Fibroblast of lung (primary cell): ENCODE measurements at places on chromosomes 1 and 21.

DNA sequence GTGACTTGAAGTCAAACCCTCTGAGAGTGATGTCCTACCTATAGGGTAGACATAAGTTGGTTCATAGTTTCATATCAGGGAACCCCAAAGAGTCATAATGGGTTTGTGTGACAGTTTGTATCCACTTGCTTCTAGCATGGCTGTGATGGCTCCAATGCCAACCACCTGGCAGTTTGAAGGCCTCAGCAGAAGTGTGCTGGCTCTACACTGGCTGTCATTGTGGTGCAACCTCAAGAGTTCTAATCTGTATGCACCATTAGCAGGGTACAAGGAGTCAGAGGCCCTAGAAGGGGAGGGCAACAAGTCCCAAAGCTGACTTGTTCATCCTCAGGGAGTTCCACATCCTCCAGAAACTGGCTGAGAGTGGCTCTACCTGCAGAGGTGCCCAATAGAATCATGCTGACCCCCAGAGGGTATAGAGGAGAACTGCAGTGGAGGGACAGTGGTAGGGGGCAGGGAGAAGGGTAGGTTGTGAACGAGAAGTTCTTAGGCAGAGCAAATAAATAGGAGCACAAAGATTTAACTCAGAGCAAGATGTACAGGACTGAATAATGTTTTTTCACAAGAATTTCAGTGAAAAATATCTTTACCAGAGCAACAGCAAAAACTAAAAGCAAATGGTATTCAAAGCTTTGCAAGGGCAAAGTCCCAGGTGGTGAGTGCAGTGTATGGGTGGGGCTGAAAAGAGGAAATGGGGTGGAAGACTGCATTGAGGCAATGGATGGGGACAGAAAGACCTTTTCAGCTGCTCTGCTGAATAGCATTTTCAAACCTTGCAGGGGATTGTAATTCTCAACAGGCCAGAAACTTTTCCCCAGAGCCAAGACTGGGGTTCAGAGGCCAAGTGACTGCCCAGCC lies 3.2 kb downstream of the FCRL2 start:
- no peak for DNase-seq

DNA sequence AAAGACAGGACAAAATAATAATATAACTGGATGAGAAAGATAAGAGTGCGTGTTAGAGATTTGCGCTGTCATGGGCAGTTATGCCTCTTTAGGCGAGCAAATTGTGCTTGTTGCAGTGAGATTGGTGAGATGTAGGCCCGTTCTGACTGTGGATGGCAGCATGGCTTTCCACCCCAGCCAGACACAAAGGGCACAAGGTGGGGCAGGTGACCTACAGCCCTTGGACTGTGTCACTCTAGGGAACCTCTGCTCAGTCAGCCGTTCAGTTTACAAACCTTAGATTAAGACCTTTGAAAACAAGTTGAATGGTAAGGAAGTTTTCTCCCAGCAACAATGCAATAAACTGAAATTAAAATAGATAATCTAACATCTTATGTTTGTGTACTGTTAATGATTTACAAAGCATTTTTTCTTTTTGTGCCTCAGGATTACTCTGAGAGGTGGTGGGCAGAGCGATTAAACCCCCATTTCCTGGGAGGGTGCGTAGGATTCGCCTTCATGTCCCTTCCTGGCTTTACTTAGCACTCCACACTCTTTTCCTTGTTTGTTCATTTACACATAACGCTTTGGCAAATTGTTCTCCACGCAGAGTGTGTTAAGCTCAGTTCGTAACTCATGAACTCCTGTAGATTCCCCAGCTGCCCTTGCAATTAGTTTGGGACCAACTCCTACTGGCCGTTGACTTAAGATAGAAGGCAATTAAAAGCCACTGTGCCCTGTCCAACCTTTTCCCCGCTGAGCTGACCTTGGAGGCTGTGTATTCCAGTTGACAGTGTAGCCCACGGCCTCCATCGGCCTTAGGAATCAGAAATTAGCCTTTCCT lies 58.1 kb upstream of the IGSF5 start:
- no peak for DNase-seq

- DNase-seq: peak; percentile 27
Observed at GRCh38 chr21:36908260-36908908, 58.1 kb downstream of the HLCS start.

DNA sequence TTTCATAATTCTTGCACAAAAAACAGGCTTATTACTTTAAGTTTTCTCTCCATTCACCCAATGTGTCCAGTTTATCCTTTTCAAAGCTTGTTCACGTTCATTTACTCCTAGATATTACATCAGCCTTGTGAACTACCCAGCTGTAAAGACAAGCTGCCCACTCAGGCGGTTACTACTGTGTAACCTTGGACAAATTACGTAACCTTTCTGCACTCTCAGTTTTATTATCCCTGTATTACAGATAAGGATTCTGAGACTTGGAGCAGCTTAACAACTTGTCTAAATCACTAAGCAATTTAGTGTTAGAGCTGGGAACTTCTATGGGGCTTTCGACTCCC lies 20.5 kb upstream of the LPAR3 start:
- DNase-seq: peak; percentile 30

DNA sequence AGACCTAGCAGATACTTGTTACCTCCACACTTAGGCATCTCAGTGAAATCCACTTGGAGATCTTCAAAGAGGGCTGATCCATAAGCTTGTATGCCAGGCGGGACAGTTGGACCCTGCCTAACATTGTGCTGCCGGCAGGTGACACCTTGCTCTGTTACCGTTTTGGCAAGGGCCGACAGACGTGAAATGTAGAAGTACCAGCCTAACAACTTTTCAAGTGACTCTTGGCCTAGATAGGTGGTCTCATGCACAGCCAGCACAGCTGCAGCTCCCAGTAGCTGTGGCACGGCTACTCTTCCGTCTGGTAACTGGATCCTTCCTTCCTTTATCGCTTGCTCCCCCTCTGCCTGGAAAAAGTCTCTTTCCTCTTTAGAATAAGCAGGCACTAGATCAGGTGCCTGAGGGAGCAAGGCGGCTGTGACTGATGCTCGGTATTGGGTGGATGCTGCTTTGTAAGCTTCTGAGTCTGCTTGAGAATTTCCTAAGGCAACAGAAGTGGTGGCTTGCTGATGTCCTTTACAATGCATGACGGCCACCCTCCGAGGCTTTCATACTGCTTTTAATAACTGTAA lies 713.5 kb downstream of the AMY1C start:
- no peak for DNase-seq

- DNase-seq: no peak
Observed at GRCh38 chr1:26025517-26025916, 3.9 kb downstream of the EXTL1 start.

GRCh38 chr1:29387210-29387609 lies 150.9 kb downstream of the PTPRU start:
- no peak for DNase-seq

GRCh38 chr21:23664193-23664694 lies 1943.0 kb downstream of the MRPL39 start:
- no peak for DNase-seq
